Fibroblast of villous mesenchyme (primary cell): ENCODE measurements at places on chromosomes 12 and 14.

DNA sequence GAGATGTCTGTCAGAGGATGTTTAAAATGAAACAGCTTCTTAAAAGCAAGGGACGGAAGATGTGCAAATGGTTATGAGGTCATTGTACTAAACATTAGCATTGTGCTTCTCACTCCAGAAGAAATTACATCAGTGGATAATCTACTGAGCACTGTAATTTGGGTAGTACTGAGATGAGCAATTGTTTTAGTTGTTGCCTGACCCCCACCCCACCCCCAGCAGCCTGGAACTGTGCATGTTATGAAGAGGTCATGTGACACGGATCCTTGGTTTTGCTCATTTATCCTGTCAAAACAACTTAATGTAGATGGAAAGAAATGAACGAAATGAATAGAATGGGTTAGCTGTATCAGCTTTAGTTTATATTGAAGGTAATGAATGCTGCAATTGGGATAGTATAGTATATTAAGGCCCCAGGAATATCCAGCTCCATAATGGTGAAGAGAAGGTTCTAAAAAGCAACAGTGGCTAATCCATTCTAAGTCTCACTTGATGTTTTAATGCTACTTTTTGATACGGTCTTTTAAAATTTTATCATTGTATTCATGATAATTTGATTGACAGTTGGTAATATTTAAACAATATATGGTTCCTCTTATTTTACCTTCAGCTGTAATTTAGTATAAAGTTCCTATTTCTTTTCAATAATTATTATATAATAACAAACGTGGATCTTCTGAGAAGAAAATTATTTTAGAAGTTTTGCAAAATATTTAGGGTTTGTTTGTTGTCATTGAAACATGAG, 58.5 kb downstream of the WNK1 start:
- DNase-seq = peak; percentile 20

DNA sequence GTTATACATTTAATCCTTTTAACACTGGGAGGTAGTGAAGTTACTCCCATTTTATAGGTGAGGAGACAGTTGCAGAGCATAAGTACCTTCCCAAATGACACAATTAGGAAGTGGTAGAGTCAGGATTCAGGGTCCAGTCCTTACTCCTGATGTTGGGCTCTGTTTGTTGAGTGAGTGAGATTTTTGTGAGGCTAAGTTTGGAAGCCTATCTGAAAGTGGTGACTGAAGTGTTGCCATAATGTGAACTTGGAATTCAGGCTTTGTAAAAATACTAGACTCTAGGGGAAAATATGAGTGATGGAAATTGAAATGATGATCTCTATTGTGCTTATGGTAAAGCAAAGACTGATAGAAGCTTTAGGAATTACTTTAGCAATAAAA, 2.2 kb downstream of the NUDT4 start:
- no peak for DNase-seq

DNA sequence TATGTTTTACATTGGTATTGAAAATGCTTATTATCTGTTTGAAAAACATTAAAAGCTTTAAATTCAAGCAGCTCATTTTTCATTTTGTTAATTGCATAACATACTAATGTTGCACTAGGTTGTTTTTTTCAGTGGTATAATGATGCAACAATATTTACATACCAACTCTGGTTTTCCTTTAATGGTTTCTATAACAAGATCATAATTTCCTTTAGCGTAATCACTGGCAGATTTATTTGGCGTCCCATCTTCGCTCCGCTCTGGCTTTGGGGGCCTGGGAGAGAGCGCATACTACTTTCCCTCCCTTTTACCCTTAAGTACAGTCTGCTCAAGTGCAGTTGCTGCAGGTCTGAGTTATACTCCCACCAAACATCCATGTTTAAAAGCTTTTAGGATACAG, 574.1 kb downstream of the PRKD1 start:
- DNase-seq = peak; percentile 56

- DNase-seq = peak; percentile 98
Measured at GRCh38 chr14:74596741-74597450, 15.1 kb downstream of the LTBP2 start.

DNA sequence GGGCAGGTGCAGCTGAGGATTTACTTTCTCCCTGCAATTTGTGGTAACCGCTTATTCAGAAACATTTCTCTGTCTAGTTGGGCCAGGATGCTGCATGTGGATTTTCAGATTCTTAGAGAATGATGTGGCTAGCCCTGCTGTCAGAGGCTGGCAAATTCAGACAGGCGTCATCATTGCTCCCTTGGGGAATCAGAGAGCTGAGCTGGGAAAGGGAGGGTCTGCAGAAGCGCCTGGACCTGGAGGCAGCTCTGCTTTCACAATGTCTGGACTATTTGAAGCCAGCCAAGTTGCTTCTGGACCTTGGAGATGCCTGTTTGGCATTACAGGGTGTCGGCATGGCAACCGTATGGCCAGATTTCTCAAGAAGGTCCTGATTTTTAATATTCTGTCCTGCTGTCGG, 3.4 kb downstream of the GALNT16 start:
- DNase-seq = peak; percentile 71

DNA sequence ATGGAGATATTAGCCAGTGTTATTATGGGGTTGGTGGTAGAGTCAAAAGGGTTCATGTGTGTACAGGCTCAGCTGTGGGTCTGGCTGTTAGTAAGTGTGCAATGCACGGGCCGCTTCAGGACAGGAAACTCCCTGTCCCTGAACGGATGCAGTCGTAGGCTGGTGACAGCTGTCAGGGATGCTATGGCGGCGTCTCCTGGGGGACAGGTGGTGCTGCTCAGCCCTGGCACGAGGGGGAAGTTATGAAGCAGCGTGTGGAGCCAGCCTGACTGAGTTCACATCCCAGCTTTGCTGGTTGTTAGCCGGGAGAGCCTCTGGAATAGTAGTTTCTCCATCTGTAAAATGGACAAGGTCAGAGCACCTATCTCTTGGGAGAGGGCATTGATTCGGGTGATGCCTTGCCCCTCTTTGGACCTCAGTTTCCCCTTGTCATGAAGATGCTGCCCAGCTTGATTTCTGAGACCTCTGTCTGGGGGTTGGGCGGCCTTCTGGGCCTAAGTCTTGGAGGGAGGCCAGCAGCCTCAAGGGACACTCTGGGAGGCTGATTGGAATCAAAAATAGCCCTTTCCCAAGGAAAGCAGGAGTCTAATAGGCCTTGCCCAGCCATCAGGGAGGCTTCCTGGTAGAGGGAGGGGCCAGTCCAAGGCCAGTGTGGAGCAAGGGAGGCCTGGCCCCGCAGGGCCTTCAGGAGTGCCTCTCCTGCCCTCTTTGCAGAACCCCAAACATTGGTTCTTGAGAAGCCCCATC, 7.1 kb downstream of the ASB2 start:
- no peak for DNase-seq
